Bronchial epithelial cell (primary cell): ENCODE measurements at places on chromosomes 4 and X. TPM values are rescaled to one million over a fixed set of nuclear protein-coding genes. Genes with fewer than 3 reads are reported as not detected.

USP38 gene
- total RNA-seq = 18.4 and 20.5 TPM in 2 replicates

FDCSP gene
- not detected in 2 replicates for total RNA-seq

NALF2 gene
- total RNA-seq = 0.79 and 2.8 TPM in 2 replicates

TBC1D19 gene
- total RNA-seq = 9.7 and 10.6 TPM in 2 replicates

SPANXA2 gene
- total RNA-seq = not detected in 2 replicates

GAGE2A gene
- total RNA-seq = not detected in 2 replicates

MANBA gene
- total RNA-seq = 56.2 and 60.3 TPM in 2 replicates

AASDH gene
- 12.9 and 28.9 TPM in 2 replicates for total RNA-seq

TMEM47 gene
- 10.0 and 12.4 TPM in 2 replicates for total RNA-seq

CLDN22 gene
- not detected in 2 replicates for total RNA-seq

TLR10 gene
- not detected in 2 replicates for total RNA-seq

SH3RF1 gene
- total RNA-seq = 9.0 and 14.0 TPM in 2 replicates
